Endodermal cell (in vitro differentiated cells): ENCODE measurements at places on chromosomes 11 and 22.

GRCh38 chr11:97965849-97966646 lies 1054.7 kb upstream of the CNTN5 start:
- H3K36me3 ChIP-seq = no peaks in the 10 kb centered on the region
- no peak overlapping the region for H3K4me3 ChIP-seq
- no peak overlapping the region for H3K27ac ChIP-seq
- H3K4me1 ChIP-seq = no peaks in the 10 kb centered on the region
- H3K27me3 ChIP-seq = no peaks in the 10 kb centered on the region
- no peak for DNase-seq

GRCh38 chr11:31419669-31420068 lies 50.0 kb downstream of the DNAJC24 start:
- H3K36me3 ChIP-seq = no peaks in the 10 kb centered on the region
- no peak overlapping the region for H3K27ac ChIP-seq
- H3K4me1 ChIP-seq = peaks cover 5% of the 10 kb centered on the region
- H3K4me3 ChIP-seq = no peak overlapping the region
- H3K27me3 ChIP-seq = no peaks in the 10 kb centered on the region
- DNase-seq = no peak

- DNase-seq = no peak
- no peaks in the 10 kb centered on the region for H3K27me3 ChIP-seq
- H3K4me3 ChIP-seq = no peak overlapping the region
- H3K36me3 ChIP-seq = peaks cover 26% of the 10 kb centered on the region
- H3K27ac ChIP-seq = no peak overlapping the region
These were observed 43.1 kb downstream of the HSD17B12 start for GRCh38 chr11:43723617-43724016.

DNA sequence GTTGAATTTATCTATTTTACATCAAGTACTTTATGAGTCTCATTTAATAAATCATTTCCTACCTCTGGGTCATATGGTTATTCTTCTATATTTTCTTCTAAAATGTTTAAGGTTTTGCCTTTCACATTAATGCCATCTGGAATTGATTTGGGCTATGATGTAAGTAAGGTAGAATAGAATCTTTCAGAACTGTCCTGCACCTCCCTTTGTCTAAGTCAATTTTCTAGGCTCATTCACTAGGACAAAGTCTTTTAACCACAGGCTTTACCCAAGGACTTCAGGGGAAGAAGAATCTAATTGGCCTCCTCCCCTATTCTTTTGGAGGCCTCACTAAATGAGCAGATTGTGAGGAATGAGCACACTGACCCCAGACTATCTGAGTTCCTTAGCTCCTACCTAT lies 146.0 kb downstream of the BBOX1 start:
- H3K27ac ChIP-seq = no peak overlapping the region
- no peak overlapping the region for H3K4me3 ChIP-seq
- peaks cover 7% of the 10 kb centered on the region for H3K4me1 ChIP-seq
- no peaks in the 10 kb centered on the region for H3K27me3 ChIP-seq
- no peaks in the 10 kb centered on the region for H3K36me3 ChIP-seq
